ENCODE measurements at places on chromosomes 11 and 22.

DNA sequence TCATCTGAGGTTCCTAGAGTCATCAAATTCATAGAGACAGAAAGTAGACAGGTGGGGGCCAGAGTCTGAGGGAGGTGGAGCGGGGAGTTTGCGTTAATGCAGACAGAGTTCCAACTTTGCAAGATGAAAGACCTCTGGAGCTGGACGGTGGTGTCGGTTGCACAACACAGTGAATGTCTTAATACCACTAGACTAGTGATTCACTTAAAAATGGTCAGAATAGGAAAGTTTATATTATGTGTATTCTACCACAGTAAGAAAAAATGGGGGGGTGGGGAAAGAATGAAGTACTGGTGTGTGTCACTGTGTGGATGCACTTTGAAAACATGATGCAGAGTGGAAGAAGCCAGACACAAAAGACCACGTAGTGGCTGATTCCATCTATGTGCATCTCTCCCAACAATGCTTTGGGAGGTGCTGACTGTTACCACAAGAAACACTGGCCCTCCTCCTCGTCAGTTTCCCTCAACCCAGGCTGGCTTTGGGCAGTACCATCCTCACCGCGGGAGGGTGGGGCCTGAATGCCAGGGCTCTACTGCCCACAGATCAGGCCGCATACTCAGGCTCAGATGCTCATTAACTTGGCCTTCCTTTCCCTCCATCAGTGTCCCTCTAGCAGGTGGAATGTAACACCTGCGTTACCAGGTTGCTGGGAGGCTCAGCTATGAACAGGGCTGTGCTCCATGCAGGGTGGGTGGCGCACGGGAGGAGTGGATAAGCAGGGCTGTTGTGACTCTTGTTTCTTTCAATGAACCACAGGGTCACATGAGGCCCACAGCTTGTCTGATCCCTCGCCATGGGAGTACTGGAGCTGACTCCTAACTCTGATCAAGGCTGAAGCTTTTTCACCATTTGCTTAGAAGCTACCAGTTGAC lies 297.0 kb downstream of the CTTN start:
- DNase-seq: no peak

DNA sequence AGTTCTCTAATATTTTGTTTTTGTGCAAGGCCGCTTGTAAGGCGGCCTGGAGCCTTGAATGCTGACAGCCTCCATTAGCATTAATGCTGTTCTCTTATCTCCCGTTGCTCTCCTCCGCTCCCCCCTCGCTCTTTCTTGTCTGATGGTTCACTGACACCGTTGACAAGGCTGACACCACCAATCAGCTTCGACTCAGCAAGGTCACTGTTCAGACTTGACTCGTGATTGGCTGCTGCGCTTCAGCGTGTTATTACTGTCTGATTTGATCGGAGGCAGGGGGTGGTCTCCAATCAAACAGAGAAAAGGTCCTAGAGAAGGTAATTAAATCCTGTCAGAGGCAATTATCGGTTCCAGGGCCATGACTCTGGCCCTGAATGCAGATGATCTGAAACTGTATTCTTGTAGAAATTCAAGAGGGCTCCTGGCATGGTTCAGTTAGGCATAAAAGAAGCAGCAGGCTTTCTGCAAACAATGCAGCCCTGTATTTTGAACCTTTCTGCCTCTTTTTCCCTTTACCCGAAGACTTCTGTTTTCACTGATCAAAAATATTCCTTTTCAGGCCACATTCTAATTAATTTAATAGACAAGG lies 49.3 kb upstream of the MPPED2 start:
- DNase-seq: no peak

DNA sequence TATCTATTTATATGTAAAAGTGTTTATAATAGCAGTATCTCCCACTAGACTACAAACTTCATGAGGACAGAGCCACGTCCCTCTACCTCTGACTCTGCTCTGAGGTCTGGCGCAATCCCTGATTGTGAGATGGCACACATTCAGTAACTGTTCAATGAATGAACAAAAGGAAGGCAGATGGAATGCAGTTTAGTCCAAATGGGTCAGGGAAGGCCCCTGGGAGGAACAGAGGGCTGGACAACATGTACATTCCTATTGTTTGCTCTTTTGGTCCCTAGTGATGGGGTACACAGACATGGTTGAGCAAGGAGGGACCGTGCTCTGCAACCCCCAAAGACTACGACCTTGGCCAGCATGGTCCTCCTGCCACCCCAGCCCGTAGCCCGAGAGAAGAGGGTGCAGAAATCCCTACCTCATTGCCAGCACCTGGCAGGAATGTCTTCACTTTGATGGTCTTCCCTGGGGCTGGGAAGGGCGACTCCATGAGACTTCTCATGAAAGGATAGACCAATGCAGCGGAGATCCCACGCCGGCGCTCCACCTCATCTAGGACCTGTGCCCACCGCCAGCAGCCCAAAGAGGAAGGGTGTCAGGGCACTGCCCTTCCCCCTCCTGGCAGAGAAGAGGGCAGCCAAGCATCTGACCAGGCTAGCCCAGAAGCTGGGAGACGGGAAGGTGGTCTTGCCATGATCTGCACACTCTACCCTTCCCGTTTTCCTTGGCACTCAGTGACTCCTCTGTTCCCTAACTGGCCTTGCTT lies 24.3 kb downstream of the RPL27A start:
- DNase-seq: no peak

- DNase-seq: no peak
Observed at GRCh38 chr11:57417056-57417455, 9.9 kb downstream of the SLC43A3 start.

DNA sequence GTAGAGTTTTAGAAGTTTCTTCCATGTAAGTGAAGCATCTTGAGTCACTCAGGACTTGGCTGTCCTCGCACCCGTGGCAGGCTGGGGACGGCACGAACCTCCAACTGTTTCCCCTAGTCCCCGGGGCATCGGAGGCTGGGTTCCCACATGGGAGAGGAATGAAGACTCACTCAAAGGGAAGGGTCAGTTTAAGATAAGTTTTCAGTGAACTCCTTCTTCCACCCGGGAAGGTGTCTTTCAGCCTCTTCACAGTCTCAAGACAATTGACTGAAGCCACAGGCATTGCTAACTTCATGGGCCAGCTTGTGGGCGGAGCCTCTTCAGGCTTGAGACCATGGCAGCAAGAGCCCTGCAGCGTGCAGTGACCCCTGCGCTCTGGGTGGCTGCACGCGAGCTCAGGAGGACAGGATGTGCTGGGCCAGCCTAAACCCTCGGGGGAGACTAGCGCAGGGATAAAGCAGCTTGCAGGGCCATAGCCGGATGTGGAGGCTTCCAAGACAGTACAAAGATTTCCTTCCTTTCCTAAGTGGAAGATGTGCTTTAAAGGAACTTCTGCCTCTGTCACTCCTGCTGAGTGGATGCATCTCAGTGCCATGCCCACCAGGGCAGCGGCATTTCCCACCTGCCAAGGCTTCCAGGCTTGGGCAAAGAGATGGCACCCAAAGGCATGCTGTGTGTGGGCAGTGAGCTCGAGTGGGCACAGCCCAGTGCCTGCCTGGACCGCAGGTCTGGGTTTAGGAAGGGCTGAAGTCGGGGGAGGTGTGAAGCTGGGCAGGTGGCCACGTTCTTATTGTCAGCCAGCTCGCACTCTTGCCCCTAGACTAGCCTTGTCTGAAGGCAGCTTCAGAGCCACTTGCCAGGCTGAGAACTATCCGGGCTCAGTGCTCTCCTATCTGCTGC lies 32.9 kb downstream of the PPIL2 start:
- DNase-seq: no peak

- DNase-seq: no peak
Observed at GRCh38 chr11:104784684-104785460, 113.4 kb downstream of the CASP12 start.

DNA sequence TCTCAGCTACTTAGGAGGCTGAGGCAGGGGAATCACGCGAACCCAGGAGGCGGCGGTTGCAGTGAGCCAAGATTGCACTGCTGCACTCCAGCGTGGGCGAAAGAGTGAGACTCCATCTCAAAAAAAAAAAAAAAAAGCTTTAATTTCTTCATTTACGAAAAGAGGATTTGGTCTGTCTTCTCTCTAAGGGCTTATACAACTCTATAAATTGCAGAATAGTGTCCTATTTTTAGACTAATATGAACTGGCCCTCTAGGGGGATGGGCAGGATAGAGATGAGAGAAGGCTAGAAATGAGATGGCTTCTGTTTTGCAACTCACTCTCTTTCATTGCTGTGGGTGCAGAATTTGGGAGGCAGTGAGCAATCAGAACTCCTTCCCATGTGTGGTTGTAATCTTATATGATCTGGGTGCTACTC lies 11.3 kb downstream of the MAML2 start:
- no peak for DNase-seq

DNA sequence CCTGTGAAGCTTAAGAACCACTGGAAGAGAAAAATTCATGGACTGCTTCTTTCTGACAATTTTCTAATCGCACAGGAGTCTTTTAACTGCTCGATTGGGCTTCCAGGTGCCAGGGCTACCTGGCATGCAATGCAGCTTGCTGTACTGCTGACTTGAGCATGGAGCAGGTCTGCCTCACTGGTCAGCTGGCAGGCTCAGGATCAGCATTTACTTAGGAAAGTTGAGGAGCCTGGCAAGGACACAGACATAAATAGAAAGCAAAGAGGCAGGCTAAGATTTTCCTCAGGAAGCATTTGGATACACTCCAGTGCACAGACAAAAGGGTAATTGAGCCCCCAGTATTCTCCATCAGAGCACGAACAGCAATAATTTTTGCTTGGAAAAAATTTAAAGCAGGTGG lies 163.5 kb downstream of the CSNK2A3 start:
- DNase-seq: no peak

GRCh38 chr11:68276861-68277260 lies 5.1 kb upstream of the C11orf24 start:
- DNase-seq: no peak

DNA sequence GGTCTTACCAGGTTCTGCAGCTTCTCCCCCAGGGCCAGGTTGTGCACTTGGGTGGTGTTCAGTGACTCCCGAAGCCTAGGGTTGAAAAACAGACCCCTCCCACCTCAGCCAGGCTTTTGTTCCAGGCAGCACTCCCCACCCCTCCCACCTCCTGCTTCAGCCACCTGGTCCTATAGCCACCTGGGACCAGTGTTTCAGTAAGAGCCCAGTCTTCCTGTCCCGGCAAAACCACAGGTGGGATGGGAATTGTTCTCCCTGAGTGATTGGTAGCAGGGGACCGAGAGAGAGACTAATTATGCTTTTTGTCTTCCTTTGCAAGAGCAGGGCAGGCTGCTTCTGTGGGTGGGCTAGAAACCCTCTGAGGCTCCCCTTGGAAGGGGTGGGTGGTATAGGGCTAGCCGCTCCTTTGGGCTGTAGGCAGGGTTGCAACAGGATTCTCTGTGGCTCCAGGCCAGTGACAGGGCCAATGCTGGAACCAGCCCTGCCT lies 8.5 kb upstream of the NAALADL1 start:
- no peak for DNase-seq

- DNase-seq: no peak
Observed at GRCh38 chr22:31585161-31585859, 76.7 kb downstream of the PISD start.

DNA sequence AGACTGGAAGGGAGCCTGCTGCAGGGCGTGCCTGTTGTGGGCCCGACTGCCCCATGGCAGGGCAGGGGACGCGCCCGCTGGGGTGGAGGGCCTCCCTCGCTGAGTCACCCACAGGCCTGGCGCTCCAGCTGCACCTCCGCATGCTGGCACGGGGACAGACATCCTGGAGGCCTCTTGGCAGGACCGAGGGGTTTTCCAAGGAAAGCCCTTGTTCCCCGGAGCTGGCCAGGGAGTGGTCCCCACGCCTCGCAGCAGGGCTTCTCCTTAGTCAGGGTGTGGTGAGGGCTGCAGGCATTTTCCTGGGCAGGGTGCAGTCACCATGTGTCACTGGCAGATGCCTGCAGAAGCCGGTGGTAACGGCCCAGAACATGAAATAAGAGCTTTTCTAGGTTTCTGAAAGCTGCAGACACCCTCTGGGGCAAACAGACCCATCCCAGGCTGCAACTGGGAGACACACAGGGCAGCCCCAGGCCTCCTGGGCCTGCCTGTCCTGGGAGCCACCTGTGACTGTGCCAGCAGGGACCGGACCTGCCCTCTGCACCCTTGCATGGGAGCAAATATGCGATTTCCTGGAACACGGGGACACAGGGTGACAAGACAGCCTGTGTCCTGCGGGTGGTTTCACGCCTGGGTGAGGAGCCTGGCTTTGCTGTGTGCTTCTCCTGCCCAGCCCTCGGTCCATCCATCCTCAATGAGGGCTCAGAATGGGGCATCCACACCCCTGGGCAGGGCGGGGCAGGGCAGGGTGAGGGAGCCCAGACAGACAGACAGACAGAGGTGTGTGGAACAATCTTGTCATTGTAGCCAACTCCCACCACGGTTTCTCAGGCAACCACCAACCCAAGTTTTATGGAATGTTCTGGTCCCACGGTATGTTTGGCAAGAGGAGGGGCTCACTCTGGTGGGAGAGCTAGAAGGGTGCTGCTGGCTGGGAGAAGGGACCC lies 43.2 kb upstream of the FADD start:
- DNase-seq: no peak

DNA sequence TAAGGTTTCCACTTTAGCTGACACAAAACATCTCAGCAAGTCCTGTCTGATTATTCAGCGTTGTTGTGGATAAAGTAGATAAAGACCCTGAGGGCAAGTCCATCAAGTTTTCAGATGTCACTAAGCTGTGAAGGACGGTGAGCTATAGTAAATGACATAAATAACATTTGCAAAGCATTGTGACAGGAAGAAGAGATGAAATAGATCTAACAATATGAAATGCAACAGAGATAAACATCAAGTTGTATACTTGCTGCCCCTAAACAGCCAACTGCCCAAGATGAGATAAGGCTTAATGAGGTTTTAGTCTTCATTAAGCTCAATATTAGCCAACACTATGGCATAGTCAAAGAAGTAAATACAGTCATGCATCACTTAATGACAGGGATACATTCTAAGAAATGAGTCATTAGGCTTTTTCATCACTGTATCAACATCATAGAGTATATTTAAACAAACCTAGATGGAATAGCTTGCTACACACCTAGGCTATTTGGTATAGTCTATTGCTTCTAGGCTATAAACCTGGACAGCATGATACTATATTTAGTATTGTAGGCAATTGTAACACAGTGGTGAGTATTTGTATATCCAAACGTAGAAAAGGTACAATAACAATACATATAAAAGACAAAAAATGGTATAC lies 625.1 kb upstream of the ANO5 start:
- no peak for DNase-seq

Data from NCI-H1048 (cell line).